ENCODE measurements at places on chromosomes 13 and 19.

DNA sequence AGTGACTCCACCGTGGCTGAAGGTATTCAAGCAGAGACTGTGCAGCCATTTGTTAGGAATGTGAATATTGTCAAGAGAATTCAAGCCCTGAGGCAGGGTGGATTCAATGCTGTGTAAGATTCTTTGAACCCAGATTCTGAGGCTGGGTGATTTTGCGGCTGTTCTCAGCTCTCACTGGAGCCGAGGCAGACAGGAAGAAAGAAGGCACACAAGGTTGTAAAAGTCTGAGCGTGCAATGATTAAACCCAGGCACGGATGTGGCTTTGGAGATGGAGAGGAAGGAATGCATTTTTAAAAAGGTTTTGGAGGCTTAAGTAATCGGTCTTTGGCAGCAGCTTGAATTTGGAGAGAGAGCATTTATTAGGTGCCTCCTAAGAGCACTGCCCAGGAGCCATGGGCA is 187.9 kb downstream of the KATNAL1 start:
- DNase-seq = no peak

GRCh38 chr13:44140888-44141724 is 232.5 kb upstream of the SERP2 start:
- DNase-seq = no peak

DNA sequence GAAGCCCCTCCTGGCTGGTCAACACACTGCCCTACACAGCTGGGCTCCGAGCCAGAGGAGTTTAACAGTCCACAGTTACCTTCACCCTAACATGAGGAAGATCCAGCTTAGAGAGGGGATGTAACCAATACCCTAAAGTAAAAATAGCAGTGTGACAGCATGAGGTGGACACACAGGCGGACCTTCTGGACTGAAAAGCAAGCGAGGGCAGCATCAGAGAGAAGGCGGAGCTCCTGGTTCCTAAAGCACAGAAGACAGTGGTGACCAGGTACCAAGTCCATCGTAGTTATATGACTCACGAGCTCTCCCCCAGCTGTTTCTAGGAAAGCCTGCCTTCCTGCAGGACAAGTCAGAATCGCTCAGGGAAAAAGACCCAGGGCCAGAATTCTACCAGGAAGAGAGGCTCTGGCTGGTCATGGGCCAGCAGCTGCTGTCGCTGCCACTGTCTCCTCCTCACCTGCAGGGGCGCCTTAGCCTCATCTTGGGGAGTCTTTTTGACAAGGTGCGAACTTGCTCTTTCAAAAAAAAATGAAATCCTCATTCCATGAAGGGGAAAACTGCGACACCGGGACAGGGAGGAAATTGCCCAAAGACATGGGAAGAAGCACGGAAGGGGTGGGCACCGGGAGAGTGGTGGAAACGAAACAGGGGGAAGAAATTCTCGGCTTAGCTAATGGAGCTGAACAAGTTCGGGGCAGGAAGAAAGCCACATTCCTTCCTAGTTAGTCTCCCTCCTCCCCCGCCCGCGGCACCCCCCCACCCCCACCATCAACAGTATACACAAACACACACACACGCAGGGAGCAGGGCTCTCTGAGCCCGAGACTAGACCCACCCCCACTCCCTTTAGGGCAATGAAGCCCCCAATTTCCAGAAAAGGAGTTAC is 1.7 kb downstream of the ELL start:
- no peak for DNase-seq

DNA sequence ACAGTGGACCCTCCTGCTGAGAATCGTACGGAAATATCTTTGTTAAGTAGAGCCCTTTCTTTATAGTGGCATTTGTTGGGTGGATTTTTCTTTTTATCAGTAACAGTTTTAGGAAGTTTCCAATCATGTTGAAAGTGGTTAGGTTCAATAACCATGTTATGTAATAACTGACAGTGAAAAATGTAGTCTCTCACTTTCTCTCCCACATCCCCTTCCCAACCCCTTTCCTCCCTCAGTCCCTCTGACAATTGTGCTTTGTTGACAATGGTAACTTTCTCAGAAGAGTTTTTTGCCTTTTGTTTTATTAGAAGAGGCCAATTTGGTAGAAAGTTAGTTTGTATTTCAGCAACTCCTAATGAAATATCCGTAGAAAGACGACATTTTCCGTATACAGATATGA is 77.8 kb upstream of the SLAIN1 start:
- no peak for DNase-seq

- DNase-seq = no peak
These were observed 1029.8 kb downstream of the DIAPH3 start for GRCh38 chr13:59133903-59134302.

DNA sequence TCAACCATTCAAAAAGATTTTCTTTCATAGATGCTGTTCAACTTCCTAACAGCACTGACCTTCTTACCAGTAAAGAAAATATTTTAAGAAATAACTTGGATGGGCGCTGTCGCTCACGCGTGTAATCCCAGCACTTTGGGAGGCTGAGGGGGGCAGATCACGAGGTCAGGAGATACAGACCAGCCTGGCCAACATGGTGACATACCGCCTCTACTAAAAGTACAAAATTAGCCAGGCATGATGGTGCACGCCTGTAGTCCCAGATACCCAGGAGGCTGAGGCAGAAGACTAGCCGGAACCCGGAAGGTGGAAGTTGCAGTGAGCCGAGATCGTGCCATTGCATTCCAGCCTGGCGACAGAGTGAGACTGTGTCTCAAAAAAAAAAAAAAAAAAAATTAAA is 865.7 kb upstream of the SLC10A2 start:
- no peak for DNase-seq
